ENCODE measurements at places on chromosomes 11 and 22.

DNA sequence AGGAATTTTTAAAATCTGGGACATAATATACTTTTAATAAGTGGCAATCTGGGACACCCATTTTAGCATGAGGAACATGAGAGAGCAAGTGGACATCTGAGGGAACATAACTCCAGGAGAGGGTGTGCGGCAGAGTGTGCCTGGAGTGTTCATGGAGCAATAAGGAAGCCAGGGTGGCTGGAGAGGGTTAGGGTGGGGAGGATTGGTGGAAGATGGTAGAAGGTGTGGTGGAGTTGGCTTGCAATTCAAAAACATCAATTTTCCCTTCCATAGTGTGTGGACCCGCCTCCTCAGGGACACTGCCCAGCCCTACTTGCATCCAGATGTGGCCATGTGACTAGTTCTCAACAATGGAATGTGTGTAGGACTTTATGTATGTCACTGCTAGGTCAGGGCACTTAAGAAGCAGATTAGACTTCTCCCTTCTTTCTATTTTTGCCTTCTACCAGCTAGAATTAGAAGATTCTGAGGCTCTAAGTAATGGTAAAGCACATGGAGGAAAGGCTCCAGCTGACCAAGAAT lies 4.4 kb upstream of the DENND5A start:
- DNase-seq, result no peak

- DNase-seq, result no peak
These were observed 102.1 kb upstream of the BID start for GRCh38 chr22:17876306-17876831.

- DNase-seq, result no peak
These were observed 80.3 kb downstream of the CASP12 start for GRCh38 chr11:104817973-104818372.

- DNase-seq, result no peak
These were observed 9.6 kb downstream of the KIAA1671 start for GRCh38 chr22:24962094-24962493.

GRCh38 chr11:86914865-86915519 lies 40.2 kb downstream of the FZD4 start:
- no peak for DNase-seq
